Small intestine (tissue), 16 donors: ENCODE measurements at places on chromosomes 7 and 10. TPM values are rescaled to one million over a fixed set of nuclear protein-coding genes. Genes with fewer than 3 reads are reported as not detected.
A peak's percentile ranks its signal among the peaks of the same experiment; 100 is the strongest.

DNA sequence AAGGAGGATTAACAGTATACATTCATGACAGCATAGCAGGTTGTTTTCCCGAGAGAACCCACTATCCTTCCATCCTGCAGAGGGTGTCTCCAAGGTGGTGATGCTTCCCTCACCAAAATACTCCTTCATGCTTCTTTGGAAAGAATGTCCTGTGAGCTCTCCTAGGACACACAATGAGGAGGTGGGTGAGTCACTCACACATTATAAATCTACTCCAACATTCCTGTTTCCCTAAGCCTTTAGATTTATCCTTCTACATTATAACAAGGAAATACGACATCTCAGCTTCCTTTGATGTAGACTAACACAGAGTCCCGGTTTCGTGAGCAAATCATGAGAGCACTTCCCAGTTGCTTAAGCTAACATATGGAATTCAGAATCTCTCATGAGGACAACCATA is 689.7 kb upstream of the CELF2 start:
- no peaks in the 10 kb centered on the region for H3K4me1 ChIP-seq
- no peaks in the 10 kb centered on the region for H3K27me3 ChIP-seq
- H3K36me3 ChIP-seq, result no peaks in the 10 kb centered on the region

- H3K4me1 ChIP-seq, result no peaks in the 10 kb centered on the region
- H3K27ac ChIP-seq, result peak overlapping the region; percentile 14
- no peaks in the 10 kb centered on the region for H3K27me3 ChIP-seq
- DNase-seq, result no peak
- H3K4me3 ChIP-seq, result no peak overlapping the region
These were observed 47.3 kb downstream of the CDCA7L start for GRCh38 chr7:21898265-21898930.

Gene HECTD2
- polyA plus RNA-seq, result 10.7 TPM

Gene TAS2R4
- polyA plus RNA-seq, result 2.3 TPM
